ENCODE measurements at places on chromosomes 7 and 10. TPM values are rescaled to one million over a fixed set of nuclear protein-coding genes. Genes with fewer than 3 reads are reported as not detected.

DNA sequence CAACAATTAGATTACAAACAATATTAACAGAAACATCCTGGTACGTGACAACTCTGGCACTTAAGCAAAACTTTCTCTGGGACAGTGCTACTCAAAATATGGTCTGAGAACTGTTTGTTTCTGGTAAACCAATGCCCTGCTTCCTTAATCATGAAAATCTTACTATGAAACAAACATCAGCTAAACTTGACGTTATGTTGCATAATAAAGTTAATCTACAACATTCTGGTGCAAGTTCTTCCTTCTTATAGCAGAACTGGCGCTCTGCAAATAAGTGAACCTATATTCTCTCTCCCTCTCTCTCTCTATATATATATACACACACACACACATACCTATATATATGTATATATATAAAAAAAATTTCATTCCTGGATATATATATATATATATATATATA, 7.8 kb downstream of the C7orf33 start:
- no peak for DNase-seq

GRCh38 chr10:27605318-27605717, 101.2 kb downstream of the RAB18 start:
- no peak for DNase-seq

DNA sequence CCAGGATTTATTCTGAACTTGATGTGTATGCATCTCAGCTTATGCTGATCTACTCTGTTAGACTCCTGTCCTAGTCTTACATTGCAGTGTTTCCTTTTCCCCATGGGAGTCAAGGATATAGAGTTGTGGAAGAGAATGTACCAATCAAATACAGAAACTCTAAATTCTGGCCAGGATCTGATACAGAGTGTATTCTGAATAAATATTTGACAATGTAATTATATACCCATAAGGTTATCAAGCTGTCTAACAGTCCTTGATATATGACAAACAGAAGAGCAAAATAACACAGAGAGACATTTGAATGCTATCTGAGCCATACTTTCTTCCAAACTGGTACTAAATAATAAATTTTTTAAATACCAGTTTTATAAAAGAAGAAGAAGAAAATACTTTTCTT, 116.8 kb downstream of the ETV1 start:
- DNase-seq: no peak

GRCh38 chr7:94426980-94427875, 32.5 kb downstream of the COL1A2 start:
- DNase-seq: no peak

PRSS1 gene
- not detected for total RNA-seq

GPR37 gene
- 1.6 TPM for total RNA-seq

KCNMA1 gene
- 87.9 TPM for total RNA-seq

All from ureter (tissue), 1 donor.